ENCODE measurements at places on chromosomes 13 and 19.

- no peak for DNase-seq
Measured at GRCh38 chr13:27306364-27306763, 35.7 kb downstream of the RASL11A start.

DNA sequence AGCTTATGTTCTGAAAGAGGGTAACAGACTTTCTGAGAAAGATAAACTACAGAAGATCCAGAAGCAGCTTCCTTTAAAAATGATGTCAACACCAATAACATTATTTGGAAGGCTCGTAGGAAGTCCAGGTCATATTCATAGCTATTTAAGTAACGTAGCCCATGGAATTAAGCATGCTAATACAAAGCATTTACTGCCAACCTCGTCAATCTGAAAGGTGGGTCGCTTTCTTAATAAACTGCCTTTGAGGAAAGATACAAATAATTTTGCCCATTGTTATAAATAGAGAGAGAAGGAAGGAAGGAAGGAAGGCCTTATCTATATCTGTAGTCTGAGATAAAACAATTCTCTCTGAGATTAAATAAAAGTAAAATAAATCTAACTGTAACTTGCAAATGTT lies 80.3 kb downstream of the STARD13 start:
- no peak for DNase-seq

GRCh38 chr19:6021878-6022569 lies 44.1 kb upstream of the RANBP3 start:
- DNase-seq, result peak; percentile 94

DNA sequence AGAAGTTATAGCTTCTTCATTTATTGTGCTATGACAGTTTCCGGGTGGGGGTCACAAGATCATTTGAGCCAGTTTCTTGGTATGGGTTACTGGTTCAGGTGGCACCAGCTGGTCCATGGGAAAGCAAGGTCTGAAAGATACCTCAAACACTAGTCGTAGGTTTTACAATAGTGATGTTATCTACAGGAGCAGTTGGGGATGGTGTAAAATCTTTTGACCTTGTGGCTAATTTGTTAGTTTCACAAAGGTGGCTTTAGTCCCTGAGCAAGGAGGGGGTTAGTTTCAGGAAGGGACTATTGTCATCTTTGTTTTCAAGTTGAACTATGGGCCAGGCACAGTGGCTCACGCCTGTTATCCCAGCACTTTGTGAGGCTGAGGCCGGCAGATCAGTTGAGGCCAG lies 24.6 kb downstream of the CHST8 start:
- DNase-seq, result no peak

- no peak for DNase-seq
Measured at GRCh38 chr19:13169769-13170168, 19.6 kb downstream of the IER2 start.

- DNase-seq, result no peak
Measured at GRCh38 chr19:21440321-21440720, 43.4 kb downstream of the ZNF493 start.

- DNase-seq, result peak; percentile 54
Measured at GRCh38 chr13:76792731-76793347, 93.4 kb downstream of the KCTD12 start.

- no peak for DNase-seq
Measured at GRCh38 chr19:29320618-29321017, 107.7 kb upstream of the UQCRFS1 start.

- no peak for DNase-seq
Measured at GRCh38 chr13:98427331-98427995, 149.4 kb downstream of the STK24 start.

GRCh38 chr13:47932950-47933923 lies 67.8 kb downstream of the SUCLA2 start:
- no peak for DNase-seq

DNA sequence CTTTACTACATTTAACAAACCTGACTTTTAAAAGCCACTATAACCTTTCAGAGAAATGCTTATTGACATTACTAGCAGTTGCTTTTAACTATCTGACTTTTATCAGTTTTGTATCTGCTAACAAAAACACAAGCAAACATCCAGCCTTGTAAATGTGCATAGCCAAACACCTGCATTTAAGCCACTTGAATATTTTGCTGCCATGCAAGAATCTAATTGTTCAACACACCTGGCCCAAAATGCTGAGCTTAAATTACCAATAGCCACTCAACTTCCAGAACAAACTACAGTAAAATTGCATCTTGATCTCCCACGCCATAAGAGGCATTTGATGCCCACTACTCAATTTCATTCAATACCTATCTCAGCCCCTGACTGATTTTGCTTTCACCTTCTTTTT lies 9.3 kb downstream of the ZIC5 start:
- DNase-seq, result peak; percentile 34

DNA sequence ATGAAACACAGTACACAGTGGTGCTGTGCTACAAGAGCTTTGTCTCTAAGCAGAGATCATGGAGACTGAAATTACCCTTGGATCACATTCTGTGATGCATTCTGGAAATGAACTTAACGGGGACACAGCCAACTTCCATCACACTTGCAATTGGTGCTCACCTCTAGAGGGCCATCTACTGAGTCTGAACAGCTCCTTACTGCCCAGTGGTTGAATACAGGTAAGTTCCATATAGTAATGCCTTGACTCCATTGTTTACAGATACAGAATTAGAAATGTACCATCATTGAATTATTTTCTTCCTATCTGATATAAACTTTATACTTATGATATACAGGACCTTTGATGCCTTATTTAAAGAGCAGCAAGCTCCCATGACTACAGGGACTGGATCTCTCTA lies 686.4 kb downstream of the PCDH9 start:
- DNase-seq, result no peak

DNA sequence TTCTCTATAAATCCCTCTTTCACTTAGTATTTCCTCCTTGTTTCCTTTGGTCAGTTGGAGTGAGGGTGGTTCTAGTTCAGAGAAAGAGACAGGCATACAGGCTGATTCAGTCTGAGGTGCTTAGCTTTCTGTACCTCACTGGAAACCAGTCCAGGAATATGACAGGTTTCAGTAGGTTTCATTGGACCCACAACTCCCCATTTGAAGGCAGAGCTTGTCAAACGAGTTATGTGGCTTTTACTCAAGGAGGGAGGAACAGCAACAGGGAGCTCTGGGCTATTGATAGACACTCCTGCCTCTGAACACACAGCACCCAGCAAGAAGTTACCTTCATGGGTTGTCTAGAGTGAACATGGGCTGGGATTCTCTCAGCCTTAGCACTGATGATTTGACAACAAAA lies 14.5 kb downstream of the ACTN4 start:
- DNase-seq, result peak; percentile 51

GRCh38 chr13:64506246-64506645 lies 2723.9 kb downstream of the PCDH9 start:
- no peak for DNase-seq

- peak; percentile 78 for DNase-seq
Measured at GRCh38 chr19:33459222-33460090, 62.1 kb downstream of the PEPD start.

DNA sequence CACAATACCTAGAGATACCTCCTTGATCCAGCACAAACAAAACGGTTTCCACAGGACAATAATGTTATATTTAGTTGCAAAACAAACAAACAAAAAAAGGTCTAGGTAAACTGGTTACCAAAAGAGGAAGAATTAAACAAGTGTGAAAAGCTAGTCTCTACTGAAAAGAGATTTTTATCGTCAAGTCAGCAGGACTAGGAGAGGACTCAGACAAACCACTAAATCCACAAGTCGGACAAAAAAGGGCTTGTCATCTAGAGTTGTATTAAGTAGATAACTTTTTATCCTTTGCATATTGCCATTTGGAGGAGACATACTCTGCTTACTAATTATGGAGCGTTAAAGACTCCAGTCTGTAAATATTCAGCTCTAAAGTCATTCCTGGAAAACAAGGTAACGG lies 9.9 kb upstream of the KPNA3 start:
- DNase-seq, result no peak

DNA sequence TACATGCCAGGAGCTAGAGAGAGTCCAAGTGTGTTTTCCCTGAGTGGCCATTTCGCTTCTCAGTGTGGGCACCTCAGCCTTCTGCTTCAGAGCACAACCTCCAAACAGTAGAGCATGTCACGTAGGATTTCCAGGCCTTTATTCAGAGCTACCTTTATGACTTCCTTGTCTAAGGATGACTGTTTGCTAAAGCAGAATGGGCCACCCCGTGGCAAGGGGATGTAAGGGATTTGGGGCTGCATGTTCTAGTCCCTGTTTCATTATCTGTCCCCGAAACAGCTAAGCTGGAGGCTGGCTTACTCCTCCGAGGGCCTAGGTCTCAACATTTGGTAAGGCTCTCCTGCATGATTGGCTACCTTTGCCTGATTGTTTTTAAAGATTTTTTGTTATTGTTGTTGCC lies 6.0 kb downstream of the RNASEH2B start:
- no peak for DNase-seq

- DNase-seq, result no peak
Measured at GRCh38 chr13:99600318-99600717, 99.0 kb downstream of the TM9SF2 start.

DNA sequence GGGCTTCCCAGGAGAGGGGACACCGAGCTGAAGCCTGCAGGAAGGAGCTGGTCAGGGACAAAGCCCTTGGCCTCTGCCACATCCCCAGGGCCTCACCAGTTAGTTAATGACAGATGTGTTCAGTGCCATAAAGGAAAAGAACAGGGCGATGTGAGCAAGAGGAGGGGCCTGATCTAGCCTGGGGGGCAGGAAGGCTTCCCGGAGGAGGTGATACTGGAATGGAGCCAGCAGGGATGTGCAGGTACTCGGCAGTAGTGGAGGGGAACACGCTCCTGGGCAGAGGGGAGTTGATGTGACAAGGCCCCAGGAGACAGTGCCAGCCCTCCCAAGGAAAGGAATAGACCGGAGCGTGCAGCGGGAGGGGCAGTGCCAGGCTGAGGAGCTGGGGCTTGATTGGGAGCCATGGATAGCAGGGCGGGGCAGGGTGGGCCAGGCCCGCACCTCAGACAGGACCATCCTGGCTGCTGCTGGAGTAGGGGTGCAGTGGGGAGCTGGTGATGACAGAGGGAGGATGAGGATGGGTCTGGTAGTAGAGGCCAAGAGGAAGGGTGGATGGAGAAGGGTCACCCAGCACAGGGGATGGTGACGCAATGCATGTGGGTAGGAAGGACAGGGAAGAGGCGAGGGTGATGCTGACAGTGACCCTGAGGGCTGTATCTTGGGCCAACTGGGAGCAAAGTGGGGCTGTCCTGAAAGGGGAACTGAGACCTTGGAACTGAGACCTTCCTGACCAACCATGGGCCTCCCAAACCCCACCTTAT lies 4.1 kb downstream of the C19orf33 start:
- no peak for DNase-seq

GRCh38 chr13:32036126-32036695 lies 4.6 kb downstream of the FRY start:
- no peak for DNase-seq

- DNase-seq, result no peak
Measured at GRCh38 chr19:543910-544608, at the start of gene GZMM. GZMM (plus strand) TSS chr19:544053; CDS start chr19:544072, 19 bp downstream.

DNA sequence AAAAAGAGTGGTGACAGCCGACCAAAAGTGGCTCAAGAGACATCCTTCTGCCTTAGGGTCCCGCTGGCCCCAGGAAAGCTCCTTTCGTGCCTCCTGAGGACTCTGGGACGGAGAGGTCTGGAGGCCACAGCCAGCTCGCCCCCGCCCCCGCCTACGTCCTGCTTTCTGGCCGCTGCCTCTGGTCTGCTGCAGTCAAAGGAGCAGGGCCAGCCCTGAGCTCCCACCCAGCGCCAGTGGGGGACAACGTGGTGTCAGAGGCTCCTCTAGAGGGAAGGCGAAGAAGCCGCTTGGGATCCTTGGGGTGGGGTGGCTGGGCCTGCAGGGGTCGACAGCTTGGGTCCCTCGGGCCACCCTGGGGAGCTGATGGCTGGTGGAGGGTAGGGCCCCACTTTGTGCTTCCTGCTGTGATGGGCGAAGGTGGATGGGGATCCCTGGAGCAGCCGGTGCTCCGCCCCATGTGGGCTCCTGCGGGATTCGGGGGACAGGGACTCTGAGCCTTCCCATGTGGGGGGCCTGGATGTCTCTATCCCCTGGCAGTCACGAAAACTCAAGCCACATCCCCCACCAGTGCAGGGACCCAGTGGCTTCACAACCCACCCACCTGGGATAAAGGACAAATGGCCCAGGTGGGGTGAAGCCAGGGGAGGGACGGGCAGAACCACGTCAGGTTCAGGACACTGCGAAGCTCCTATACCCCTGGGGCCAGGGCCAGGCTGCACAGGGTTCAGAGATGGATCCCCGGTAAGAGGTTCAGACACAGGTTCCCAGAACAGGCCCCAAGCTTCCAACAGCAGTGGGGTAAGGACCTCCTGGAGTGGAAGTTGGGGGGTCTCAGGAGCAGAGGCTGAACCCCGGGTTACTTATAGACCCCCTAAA lies 9.0 kb upstream of the DIRAS1 start:
- no peak for DNase-seq

GRCh38 chr13:48593536-48593935 lies 60.2 kb upstream of the CYSLTR2 start:
- no peak for DNase-seq

GRCh38 chr13:94992036-94992960 lies 280.0 kb upstream of the SOX21 start:
- no peak for DNase-seq

DNA sequence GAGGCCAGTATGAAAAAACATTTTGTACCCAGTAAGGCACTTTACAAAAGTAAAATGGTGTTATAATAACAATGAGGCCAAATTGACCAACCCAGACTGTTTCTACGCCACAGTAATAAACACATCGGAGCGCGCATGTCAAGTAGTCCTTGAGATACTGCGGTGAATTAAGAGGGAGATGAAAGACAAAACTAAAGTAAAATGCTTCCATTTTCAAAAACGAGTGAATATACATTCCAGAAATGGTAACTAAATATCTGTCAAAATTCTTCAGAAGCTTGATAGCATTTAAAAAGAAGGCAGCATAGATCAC lies 19.0 kb downstream of the N4BP2L1 start:
- no peak for DNase-seq

GRCh38 chr19:13961826-13962698 lies 9.8 kb downstream of the DCAF15 start:
- DNase-seq, result peak; percentile 77

DNA sequence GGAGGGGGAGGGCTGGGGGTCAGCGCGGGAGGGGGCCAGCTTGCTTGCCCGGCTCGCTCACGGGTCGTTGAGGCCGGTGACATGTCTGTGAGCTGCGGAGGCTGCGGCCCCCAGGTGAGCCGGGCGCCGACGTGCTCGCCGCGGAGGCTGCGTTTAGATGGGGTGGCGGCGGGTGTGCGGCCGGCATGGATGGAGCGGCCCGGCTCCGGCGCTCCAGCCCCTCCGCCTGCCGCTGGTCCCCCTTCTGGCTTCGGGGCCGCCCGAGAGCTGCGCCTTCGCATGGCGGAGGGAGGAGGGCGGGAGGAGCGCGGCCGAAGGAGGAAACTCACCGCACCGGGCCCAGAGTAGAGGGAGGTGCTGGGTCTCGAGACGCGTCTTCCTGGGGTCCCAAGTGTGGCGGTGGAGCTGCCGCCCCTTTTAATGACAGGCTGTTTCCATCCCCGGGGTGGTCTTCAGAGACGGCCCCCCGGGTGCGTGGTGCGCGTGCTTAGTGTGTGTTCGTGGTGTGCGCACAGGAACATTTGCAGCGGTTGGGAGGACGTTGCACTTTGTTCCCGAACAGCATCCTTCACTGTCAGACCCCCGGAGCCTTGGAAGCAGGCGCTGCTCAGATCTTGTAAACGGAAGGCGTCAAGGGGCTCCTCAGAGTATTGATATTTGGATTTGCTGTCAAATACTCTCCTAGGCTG lies at the start of gene AKAP11:
Gene AKAP11 (plus strand): TSS at position 38 of the 689 bp plus-strand sequence. CDS start 14,197 bp downstream, outside the sequence.
- DNase-seq, result peak; percentile 87

GRCh38 chr19:45475537-45476291 lies 7.9 kb downstream of the FOSB start:
- DNase-seq, result no peak

Measured in eye (tissue), 1 donor.